ENCODE measurements at places on chromosomes 2 and 18.

DNA sequence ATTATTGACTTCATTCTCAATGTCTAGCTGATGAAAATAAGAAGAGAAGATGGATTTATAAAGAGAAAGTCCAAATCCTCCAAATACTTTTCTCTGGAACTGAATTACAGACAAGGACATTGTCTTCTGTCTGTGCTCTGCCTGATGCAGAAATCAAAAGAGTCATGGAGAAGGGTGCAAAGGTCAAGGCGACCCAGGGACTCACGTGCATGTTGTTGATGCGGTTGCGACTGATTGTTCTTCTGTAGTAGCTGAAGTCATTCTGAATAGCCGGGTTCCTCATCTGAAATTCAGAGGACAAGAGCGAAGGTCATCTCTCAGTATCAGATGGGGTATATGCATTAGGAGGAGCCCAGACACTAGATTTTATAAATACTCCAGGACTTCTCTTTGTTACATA is 104.4 kb downstream of the CYRIA start:
- no peak for DNase-seq

GRCh38 chr2:7999683-8000476 is 682.0 kb upstream of the ID2 start:
- no peak for DNase-seq

GRCh38 chr2:165957030-165957675 is 3.6 kb upstream of the TTC21B start:
- no peak for DNase-seq

DNA sequence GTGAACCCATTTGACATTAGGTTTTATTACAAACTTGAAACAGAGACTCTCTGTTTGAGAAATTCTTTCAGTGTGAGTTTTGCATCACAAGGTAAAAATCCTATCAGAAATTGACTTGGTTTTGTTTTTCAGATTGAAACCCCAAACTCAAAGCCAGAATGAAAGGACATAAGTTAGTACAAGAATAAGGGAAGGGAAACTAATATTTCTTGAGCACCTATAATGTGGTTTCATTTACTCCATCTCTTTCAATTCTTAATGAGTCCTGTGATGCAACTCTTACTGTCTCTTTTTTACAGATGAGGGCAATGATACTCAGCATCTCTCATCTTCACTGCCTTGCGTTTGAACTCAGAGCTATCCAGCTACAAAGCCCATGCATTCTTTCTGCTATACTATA is 210.0 kb upstream of the SIX3 start:
- no peak for DNase-seq

- no peak for DNase-seq
Observed at GRCh38 chr18:45557779-45558178, 57.5 kb upstream of the SLC14A2 start.

DNA sequence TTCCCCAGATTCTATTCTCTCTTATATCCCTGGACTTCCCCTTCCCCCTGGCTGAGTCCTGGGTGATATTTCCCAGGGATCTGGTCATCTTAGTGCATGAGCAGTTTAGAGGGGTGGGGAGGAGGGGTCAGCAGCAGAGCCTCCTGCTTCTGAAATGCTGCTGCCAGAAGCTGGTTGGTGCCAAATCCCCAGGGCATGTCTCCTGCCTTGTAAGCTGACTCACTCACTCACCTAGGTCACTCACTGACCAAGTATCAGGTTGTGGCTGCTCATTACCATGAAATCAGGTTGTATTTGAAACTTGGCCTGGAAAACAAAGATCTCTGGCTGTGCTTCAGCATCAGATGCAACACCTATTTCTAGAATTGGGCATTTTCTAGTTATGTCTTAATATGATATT is 14.3 kb downstream of the GPR39 start:
- DNase-seq = no peak

DNA sequence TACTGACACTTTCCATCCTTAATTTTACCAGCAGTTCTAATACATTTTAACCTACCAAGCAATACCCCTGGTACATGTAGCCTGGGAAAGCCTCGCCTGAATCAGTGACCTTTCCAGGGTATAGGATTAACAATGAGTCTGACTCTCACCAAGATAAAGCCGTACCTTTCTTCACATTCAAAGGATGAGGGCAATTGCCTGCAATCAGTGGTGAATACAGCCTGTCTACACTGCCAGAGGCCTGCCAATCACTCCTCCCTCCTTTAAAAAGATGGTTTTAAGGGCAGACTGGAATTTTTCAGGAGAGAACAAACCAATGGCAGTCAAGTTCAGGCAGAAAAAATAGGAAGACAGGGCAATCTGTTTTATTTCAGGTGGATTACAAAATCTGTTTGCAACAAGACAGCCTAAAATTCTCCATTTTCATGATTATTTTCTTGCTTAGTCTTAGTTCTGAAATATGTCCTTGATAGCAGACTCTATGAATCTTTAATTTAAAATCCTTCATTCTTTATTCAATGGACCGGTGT is 4.8 kb downstream of the EPHA4 start:
- no peak for DNase-seq

GRCh38 chr2:127107622-127107999 is 657 bp upstream of the BIN1 start:
- DNase-seq = no peak

GRCh38 chr18:70415823-70416488 is 127.1 kb downstream of the SOCS6 start:
- DNase-seq = no peak
